Jurkat, Clone E6-1 (cell line): ENCODE measurements at places on chromosomes 4 and X.
A peak's percentile ranks its signal among the peaks of the same experiment; 100 is the strongest.

DNA sequence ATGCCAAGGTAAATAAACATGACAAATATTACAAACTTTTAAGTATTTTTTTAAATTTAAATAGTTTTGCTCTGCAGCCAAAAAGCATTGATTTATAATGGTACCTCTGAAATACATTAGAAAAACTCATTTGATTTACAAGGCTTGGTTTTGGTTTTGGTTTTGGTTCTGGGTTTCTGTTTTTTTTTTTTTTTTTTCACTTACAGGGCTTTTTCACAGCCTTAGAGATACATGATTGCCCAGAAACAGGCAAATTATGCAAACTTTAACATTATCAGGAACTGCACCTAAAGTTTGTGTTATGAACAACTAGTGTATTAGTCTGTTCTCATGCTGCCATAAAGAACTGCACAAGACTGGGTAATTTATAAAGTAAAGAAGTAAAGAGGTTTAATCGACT lies 196.4 kb upstream of the DDX53 start:
- no peak for DNase-seq

GRCh38 chr4:88771883-88772450 lies 74.3 kb upstream of the NAP1L5 start:
- DNase-seq: no peak

GRCh38 chr4:30912098-30912714 lies 192.0 kb downstream of the PCDH7 start:
- DNase-seq: no peak

GRCh38 chr4:24394041-24394440 lies 190.3 kb downstream of the DHX15 start:
- no peak for DNase-seq

- DNase-seq: no peak
Observed at GRCh38 chrX:1932231-1932630, 317.4 kb downstream of the ASMT start.

DNA sequence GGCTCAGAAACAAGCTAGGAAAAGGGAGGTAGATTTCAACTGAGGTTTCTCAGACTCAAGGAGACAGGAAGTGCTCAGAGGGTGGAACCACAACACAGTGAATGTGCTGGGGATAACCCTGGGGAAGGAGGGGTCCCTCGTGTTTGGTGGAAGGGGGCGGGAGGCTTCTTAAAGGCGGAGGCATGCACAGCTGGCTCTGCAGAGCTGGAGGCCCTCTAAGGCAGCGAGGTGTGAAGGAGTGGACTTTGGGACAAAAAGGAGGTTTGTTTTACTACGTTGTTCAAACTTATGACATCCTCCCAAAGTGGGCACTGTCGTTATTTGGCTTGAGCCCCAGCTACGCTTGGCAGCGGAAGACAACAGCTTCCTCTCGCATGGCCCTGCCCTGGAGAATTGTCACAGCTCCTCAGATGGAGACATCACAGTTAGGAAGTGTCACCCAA lies 21.7 kb upstream of the MTM1 start:
- peak; percentile 87 for DNase-seq

DNA sequence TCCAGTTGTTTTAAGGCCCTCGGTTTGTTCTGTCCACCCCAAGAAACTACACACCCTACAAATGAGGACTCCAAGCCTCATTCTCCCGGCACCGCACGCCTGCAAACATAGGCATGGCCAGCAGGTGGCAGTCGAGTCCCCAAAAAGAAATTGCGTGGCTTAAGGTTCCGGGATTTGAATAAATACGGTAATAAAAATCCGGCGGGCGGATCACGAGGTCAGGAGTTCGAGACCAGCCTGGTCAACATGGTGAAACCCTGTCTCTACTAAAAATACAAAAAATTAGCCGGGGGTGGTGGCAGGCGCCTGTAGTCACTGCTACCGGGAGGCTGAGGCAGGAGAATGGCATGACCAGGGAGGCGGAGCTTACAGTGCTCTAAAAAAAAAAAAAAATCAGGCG lies 21.8 kb upstream of the CSF2RA start:
- peak; percentile 70 for DNase-seq

GRCh38 chr4:180219080-180219479 lies 2024.1 kb upstream of the TENM3 start:
- no peak for DNase-seq

- no peak for DNase-seq
Observed at GRCh38 chr4:96326846-96327245, 487.0 kb downstream of the PDHA2 start.

GRCh38 chrX:46912098-46912602 lies at the start of gene JADE3:
Gene JADE3 (plus strand): TSS chrX:46912421. CDS start chrX:46984895, 72,474 bp downstream.
- DNase-seq: peak; percentile 51

DNA sequence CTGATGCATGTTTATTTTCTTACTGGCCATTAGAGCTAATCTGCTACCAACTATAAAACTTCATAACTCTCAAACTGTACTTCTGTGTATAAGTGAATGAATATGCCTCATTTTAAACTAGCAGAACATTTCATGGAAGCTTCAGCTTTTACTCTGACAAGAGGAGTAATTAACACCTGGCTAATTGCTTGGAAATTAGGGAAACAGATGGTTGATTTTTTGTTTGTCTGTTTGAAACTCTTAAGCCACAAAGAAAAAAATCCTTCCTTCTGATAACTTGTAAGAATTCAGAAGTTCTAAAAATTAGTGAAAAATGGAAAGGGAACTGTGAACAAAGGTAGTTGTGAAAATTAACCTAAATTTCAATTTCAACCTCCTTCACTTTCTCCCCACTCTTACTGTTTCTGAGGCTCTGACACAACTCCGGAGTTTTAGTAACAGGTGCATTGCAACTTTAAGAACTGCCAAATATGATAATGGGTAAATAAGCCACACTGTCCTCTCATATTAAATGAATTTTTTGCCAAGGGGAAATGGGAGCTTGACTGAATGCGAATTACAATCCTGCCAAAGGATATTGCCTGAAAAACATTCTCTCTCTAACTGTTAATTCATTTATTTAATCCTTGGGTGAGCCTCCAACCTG lies 1.0 kb downstream of the EGF start:
- DNase-seq: no peak

DNA sequence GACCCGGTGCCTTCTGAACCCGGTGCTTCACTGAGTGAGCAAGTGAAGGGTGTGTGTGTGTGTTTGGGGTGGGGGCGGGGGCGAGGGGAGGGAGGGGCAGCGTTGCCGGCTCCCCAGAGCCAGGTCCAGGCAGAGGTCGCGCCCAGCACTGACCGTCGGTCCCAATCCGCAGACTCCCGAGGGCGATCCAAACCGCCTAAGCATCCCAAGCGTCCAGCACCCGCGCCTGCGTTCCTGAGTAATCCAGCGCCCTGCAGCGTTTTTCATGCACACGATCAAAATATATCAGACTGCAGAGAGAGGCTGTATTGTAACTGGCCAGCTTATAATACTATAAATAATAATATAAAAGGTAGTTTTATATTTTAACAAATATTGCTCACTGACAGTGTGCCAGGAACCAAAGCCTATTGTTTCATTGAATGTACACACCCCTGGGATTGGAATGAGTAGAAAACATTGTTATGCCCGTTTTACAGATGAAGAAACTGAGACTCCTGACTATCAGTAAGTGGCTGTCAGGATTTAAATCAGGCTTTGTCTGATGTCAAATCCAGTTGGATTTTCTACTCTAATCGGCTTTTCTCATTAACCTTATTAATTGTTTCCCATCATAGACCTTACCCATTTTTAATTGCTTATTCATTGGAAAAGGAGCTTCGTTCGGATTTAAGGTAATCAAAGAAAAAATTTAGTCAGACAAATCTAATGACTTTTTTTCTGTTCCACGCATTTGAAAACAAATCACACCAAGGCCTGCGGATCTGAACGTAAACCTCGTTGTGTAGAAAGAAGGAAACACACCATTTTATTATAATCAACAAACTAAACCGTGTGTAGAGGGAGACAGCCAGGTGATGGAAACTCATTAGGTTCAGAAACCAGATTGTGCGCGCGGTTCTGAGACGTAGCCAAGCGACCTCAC lies 4.0 kb upstream of the NKX3-2 start:
- no peak for DNase-seq

- no peak for DNase-seq
Observed at GRCh38 chrX:47776292-47777006, 60.3 kb upstream of the ZNF81 start.

GRCh38 chr4:32417113-32417704 lies 1697.0 kb downstream of the PCDH7 start:
- DNase-seq: no peak

DNA sequence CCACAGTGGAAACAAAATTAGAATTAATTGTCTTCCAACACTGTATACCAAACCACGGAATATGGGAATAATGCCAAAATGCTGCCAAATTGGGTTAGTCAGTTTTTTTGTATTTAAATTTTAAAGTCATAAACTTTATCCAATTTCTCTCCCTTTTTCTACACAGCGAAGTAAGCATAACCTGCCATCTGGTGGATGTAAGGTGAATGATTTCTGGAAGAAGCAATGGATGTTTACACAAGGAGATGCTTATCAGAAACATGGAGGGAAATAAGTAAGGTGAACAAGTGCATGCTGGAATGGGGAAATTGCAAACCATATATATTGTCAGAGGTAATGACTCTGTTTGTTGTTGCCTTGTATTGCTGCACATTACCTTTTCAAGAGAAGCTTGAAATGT lies 691.9 kb downstream of the TECRL start:
- peak; percentile 24 for DNase-seq

- DNase-seq: no peak
Observed at GRCh38 chr4:107740950-107741701, 21.1 kb upstream of the PAPSS1 start.

DNA sequence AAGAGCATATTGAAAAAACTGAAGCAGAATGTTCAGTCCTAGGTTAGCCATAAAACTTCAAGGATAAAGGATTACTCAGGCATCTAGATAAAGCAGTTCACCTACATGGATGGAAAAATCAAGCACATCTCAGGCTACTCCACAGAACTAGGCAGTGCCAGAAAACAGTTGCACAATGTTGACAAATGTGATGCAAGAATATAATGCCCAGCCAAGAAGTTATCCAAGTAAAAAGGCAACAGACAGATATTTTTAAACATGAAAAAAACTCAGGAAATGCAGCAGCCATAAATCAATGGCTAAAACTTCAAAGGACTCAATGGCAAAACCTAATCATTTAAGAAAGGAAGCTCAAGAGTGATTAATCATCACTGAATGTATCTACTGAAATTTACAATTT lies 456.0 kb upstream of the FAM241A start:
- no peak for DNase-seq

- no peak for DNase-seq
Observed at GRCh38 chr4:141016117-141016798, 117.0 kb downstream of the RNF150 start.

DNA sequence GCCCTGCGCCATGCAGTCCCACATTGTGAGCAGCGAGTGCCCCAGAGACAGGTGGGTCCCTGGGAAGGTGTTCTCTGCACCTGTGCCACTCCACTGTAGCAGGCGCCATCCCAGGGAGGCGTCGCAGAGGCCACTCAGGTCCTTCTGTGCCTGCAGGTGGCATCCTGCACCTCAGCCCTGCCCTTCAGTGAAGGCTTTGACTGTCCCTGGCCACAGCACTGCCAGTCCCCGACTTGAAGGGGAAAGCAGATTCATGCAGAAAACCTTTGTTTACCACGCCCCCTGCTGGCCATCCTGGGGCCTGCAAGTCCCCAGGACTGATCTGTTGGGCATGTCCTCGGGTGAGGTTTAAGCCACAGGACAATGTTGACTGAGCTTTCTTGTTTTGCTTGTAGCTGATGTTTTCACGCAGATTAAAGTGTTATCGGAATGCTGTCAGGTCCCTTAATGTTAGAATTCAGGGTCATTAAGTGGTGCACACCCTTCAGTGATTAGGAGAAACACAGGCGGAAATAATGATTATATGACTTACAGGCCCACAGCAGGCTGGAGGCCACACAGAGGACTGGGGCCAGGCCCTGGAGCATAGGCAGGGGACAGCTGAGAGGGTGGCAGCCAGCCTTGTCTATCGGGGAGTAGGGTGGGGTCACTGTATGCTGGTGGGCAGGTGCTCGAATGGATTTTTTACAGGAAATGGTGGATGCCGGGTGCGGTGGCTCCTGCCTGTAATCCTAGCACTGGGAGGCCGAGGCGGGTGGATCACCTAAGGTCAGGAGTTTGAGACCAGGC lies 5.0 kb downstream of the TACC3 start:
- DNase-seq: peak; percentile 79

DNA sequence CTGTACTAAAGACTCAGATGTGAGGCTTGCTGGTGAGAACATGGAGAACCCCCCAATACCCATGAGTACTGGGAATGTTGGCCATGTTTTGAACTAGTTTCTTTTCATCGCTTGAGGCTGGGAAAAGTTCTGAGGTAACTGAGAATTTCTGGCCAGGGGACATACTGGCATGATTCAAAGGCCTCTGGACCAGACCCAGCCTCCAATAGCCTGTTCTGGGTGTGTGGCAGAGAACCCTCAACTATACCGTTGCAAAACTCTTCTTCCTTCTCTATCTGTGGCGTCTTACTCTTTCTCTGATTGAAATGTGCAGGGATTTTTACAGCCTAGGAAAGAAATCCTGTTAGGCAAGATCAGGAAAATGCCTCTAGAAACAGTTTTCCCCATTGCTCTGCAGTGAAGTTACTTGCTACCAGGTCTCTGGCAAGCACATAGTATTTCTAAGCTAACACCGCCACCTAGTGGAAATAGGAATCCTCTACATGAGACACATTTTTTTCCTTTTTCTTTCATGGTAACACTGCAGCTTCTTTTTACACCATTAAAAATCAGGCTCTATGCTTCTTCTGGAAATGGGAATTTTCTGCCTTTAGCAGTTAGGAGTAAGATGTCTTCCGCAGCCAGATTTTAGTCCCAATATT lies 170.7 kb upstream of the ZCCHC13 start:
- peak; percentile 46 for DNase-seq

GRCh38 chr4:163367651-163368050 lies 24.0 kb downstream of the NPY5R start:
- DNase-seq: no peak

- DNase-seq: no peak
Observed at GRCh38 chrX:152658302-152658701, 20.6 kb downstream of the GABRQ start.

DNA sequence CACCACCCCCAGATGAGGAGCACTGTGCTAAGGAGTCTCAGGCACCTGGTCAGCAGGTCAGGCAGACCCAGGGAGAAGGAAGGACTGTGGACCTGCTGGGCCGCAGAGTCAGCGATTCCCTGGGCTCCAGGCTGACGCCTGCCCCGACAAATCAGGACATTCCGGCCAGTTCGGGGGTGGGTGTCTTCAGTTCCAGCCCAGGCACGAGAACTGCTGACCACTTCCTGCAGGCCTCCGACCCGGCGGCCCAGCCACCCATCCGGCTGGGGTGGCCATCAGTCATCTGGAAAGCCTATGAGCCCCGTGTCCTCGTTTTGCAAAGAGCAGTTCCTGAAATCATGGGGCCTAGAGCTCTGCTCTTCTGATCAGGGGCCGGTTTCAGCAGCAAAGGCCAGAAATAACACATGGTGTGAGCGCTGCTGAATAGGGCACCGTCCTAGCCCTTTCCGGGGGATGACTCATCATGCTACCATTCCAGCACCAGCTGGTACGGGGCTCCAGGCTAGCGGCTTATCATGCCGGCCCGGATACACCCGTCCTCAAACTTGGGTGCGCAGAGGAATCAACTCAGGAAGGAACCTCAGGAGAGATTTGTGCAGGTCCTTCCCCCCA lies 7.8 kb upstream of the SH3TC1 start:
- no peak for DNase-seq
